H1 (cell line): ENCODE measurements at places on chromosomes 1 and 21. TPM values are rescaled to one million over a fixed set of nuclear protein-coding genes. Genes with fewer than 3 reads are reported as not detected.

HCRTR1 gene
- total RNA-seq, result 0.35 and 0.44 TPM in 2 replicates

EFNA3 gene
- 10.8 and 11.6 TPM in 2 replicates for total RNA-seq

DNA sequence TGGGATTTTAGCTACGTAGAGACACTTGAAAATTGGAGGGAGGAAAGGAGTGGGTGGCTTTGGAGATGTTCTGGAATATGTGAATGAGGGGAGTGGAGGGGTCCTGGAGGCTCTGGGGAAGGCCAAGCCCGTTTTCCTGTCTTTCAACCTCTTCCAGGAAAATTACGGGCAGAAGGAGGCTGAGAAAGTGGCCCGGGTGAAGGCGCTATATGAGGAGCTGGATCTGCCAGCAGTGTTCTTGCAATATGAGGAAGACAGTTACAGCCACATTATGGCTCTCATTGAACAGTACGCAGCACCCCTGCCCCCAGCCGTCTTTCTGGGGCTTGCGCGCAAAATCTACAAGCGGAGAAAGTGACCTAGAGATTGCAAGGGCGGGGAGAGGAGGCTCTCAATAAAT lies 442 bp upstream of the RUSC1 start:
- H3K4me1 ChIP-seq, result peaks cover 6% of the 10 kb centered on the region; the same call in 1 of the 2 replicates
- no peak for DNase-seq
- H3K4me3 ChIP-seq, result peak overlapping the region; percentile 94
- H3K27me3 ChIP-seq, result peaks cover 5% of the 10 kb centered on the region
- peaks cover 4% of the 10 kb centered on the region; the same call in 1 of the 2 replicates for H3K36me3 ChIP-seq

DNA sequence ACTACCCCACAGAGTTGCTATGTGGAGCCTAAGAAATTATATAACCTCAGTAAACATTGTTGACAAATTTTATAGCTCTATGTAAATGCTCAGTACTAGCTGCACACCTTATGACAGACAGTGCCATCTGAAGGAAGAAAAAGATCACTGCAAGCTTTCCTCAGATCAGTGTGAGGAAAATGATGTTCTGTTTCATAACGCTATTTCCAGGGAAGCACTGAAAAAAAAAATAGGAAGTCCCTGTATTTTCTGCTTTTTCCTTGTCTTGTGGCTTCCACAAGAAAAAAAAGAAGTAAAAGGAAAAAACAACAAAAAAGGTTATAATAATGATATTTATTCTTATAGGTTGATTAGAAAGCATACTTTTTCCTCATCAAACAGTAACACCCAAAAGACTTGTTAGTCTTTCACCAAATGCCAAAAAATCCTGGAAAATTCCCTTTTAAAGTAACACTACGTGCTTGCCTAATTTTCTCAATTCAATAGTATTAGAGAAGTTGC lies 23.2 kb downstream of the LYST start:
- no peak overlapping the region for H3K27ac ChIP-seq
- no peak overlapping the region for H3K4me3 ChIP-seq
- DNase-seq, result no peak
- no peaks in the 10 kb centered on the region for H3K36me3 ChIP-seq
- no peaks in the 10 kb centered on the region for H3K27me3 ChIP-seq
